Stimulated activated CD8-positive, alpha-beta memory T cell treated with anti-CD3 and anti-CD28 coated beads, Interleukin-15, amount 100 ng/mL, for 4 hours (primary cell): ENCODE measurements at places on chromosomes 2 and 18.

- DNase-seq: no peak
Observed at GRCh38 chr2:73896362-73897239, 3.8 kb downstream of the ACTG2 start.

- DNase-seq: no peak
Observed at GRCh38 chr2:230552181-230552580, 136.2 kb downstream of the SP100 start.

GRCh38 chr2:160288324-160288723 lies 88.3 kb upstream of the ITGB6 start:
- DNase-seq: no peak

DNA sequence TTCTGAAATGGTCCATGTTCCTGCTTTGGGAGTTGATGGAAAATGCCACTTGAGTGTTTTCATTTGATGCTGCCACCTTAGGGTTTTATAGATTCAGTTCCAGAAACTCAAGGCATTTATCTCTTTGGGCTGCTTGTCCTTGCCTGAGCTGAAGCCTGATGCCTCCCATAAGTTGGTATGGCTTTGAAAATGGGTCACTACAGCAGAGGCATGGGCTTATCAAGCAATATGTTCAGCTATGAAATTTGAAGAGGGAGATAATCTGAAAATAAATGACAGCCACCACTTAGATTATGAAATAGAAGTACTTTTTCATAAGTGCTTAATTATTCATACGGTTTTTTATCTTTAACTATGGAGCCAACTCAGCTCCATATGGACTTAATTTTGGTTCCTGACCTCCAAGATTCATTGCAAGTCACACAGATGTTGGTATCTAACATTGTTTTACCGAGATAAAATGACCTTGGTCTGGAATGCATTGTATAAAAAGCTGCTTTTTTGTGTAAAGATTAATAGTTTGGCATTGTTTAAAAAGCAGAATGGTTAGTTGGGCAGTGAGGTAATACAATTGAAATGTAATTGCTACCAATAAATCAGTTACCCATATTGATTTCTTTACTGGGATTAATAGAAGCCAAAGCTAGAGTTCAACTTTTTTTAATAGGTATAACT lies 4.5 kb downstream of the SLC14A1 start:
- DNase-seq: no peak

DNA sequence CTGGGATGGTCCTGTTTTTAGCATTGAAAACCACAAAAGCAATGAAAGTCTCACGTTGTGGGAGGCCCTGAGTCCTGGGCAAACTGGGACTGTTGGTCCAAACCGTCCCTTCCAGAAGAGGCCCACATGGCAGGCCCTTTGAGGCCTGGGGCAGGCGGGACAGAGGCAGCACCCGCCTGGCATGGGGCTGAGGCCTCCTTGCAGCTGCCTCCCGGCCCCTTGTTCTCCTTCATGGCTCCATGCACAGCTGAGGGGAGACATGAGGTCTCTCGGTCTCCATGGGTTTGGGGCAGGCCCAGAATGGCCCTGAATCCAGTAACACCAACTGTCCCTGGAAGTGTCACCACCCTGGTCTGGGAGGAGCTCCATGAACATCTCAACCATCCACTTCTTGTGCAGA lies 61.9 kb downstream of the RRM2 start:
- no peak for DNase-seq
